Small intestine (tissue), 16 donors: ENCODE measurements at places on chromosomes 4 and X. TPM values are rescaled to one million over a fixed set of nuclear protein-coding genes. Genes with fewer than 3 reads are reported as not detected.

MAPK10 gene
- polyA plus RNA-seq: 2.7 TPM

ALPK1 gene
- polyA plus RNA-seq: 5.3 TPM

RADX gene
- polyA plus RNA-seq: 1.4 TPM

DDX53 gene
- not detected for polyA plus RNA-seq

FAM184B gene
- not detected for polyA plus RNA-seq

CXorf49 gene
- not detected for polyA plus RNA-seq

RS1 gene
- polyA plus RNA-seq: not detected

OTC gene
- polyA plus RNA-seq: 75.6 TPM

NAP1L5 gene
- 0.45 TPM for polyA plus RNA-seq

NAAA gene
- polyA plus RNA-seq: 19.7 TPM

POU4F2 gene
- not detected for polyA plus RNA-seq

ZGRF1 gene
- polyA plus RNA-seq: 7.1 TPM

IL1RAPL2 gene
- polyA plus RNA-seq: 0.03 TPM

GSPT2 gene
- 1.1 TPM for polyA plus RNA-seq

RAB33A gene
- polyA plus RNA-seq: 1.1 TPM

TCEAL5 gene
- not detected for polyA plus RNA-seq

DAPP1 gene
- polyA plus RNA-seq: 1.8 TPM

SLC6A8 gene
- 43.5 TPM for polyA plus RNA-seq
